Activated gamma-delta T cell treated with anti-CD3 and anti-CD28 coated beads, Interleukin-2, amount 50 U/mL, for 16 hours (primary cell): ENCODE measurements at places on chromosomes 4 and X.

DNA sequence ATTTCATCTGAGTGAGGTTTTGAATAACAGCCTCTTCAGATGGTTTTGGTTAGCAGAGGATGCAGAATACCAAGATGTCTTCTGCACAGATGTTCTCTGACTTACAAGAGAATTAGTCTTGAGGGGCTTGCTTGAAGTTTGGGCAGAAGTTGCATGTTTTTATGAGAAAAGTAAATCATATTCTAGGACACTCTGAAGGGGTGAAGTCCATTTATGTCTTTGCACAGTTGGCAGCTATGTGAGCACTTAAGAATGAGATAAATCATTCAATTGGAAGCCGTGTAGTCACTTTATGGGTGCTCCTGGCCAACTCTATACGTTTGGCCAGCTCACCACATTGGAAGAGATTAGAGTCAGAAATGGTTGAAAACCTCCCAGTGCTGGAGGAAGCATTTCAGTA, 252.7 kb upstream of the KCNIP4 start:
- DNase-seq: no peak

DNA sequence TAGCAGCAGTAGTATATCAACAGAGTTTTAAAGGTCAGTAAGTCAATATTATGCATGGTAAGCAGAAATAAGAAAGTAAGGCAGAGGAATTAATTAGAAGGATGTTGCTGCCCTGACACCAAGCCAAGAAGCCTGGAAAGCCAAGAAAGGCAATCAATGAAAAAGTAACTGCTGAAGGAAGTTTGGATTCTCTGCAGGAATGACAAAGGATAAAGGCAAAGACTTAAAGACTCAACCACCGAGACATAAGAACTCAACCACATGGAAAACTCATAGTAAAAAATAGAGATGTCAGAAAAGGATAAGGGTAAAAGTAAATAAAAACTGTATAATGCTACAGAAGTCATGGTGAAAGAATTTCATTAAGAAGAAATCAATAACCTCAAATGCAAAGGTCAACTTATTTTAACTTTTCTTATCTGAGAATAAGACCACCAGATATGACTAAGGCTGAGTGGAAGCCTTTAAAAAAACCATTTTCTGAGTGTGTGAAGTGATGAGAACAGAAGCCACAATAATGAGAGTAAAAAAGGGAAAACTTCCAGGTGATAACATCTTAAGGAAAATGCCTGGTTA, 55.2 kb downstream of the NEK1 start:
- no peak for DNase-seq

DNA sequence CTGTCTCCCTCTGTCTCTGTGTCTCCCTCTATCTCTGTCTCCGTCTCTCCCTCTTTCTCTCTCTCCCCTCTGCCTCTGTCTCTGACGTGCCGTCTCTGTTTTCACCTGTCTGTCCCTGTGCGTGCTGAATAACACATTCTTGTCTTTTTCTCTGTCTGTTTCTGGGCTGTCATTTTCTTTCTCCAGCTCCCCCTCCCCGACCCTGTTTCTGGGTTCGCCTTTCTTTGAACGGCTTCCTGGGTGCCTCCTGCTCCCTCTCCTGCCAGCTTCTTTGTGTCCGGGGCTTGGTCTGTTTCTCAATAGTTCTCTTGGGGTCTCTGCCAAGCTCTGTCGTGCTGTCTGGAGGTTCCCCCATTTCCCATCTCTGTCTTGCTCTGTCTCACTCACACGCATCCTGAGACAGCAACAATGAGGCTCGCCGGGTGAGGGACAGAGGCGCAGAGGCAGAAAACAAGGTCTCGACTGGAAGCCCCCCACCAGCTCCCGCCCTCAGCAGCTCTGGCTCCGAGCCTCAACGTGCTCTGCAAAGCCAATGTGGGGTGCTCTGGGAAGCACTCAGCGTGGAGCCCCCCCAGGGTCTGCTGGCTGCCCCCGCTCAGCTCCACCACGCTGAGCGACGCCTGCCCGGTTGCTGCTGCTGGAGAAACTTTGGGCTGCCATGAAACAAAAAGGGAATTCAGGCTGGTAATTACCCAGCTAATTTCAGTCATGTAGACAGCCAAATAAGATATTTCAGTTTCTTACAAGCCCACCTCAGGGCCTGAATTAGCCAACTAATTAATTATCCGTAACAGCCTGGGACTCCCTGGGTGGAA, 3.4 kb downstream of the CPLX1 start:
- DNase-seq: no peak

- no peak for DNase-seq
Measured at GRCh38 chr4:131650951-131651350, 1498.1 kb upstream of the PCDH10 start.

DNA sequence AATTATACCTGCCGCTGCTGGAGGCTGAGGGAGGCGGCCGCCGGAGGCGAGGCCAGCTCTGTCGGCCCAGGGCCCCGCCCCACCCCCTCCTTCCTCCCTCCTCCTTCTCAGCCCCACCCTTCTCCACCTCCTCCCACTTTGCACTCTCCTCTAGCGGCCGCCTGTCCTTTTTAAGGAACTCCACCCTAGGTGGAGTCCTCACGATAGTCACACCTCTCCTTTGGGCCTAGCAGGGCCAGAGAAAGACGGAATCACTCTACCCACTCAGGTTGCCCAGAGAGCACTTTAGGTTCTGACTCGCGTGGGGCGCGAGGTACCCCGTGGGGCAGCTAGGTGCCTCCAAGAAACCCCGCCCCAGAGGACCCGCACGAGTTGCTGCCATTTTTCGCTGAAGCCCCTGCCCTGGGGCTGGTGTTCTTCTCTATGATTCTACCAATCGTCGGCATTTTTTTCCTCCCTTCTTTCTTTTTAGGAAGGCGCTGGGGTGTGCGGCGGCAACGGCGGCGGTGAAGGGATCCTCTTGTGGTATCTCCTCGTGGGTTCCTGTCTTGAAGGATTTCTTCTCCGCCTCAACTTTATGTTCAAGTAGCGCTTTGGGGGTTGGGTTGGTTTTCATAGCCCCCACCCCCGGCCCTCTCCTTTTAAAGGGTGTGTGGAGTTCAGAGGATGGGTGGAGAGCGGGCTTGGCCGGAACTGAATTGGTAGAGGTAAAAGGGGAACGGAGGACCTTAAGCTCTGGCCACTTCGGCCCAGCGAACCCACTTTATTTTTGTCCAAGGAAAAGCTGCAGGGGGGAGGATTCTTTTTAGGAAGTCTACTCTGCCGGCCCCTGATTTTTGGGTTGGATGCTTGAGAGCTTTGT, at the start of gene KLF8:
Gene KLF8, plus strand, starts transcription at position 136 of the 862 bp plus-strand sequence. CDS start 979 bp downstream, outside the sequence.
- no peak for DNase-seq

DNA sequence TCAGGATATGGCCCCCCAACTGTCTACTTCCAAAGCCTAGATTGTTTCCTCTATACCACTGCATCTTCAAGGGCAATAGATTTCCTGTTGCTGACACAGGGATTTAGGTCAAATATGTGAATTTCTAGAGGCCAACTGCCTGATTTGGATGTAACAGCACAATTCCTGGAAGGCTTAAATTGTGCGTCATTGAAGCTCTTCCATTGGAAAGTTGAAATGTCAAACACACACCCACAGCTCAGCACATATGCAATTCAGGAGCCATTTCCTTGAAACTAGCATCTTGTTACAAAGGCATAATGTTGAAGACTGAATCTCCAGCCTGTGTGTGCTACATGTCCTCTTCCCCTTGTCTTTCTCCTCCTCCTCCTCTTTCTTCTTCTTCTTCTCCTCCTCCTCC, 158.6 kb downstream of the STK32B start:
- no peak for DNase-seq

- DNase-seq: no peak
Measured at GRCh38 chrX:83512111-83512510, 4.0 kb downstream of the POU3F4 start.
